ENCODE measurements at places on chromosomes 5 and 9.
A peak's percentile ranks its signal among the peaks of the same experiment; 100 is the strongest.

DNA sequence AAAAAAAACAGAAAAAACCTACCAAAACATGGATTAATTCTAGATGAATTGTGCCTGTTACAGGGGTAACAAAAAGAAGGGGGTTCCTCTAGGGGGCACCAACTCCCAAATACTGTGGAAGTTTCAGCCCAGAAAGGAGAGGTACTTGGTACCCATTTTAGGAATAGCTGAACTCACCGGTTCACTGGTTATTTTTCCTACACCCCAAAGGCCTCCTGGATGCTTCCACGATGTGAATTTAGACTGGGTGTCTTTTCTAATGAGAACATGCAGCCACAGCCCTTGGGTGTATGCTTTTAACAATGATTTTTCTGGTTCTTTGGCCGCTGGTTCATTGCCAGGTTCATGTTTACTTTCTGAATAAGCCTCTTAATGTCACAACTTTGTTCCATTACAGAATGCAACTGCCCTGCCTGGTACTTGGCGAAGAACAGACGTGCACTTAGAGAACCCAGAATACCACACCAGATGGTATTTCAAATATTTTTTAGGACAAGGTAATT is 46.7 kb downstream of the GARNL3 start:
- no peak overlapping the region for H3K27ac ChIP-seq
- H3K4me3 ChIP-seq: no peak overlapping the region

DNA sequence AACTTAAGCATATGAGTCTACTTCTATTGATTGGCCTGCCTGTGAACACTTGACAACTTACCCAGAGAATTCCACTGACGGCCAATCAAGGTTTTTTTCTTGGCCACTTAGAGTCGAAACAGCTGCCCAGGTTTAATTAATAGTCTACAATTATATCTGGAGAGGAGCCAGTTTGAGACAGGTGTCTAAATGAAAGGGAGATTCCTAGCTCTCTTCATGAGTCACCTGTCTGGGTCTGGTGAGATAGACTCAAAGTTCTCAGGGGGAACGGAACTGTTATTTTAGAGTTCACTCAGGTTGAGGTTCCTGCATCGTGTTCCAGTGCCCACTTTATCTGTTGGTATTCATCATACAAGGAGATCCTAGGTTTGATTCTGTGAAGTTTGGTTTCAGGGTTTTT is 111.0 kb downstream of the CD180 start:
- no peak overlapping the region for H3K4me3 ChIP-seq
- H3K4me1 ChIP-seq: peaks cover 8% of the 10 kb centered on the region
- no peaks in the 10 kb centered on the region for H3K27me3 ChIP-seq
- DNase-seq: no peak

DNA sequence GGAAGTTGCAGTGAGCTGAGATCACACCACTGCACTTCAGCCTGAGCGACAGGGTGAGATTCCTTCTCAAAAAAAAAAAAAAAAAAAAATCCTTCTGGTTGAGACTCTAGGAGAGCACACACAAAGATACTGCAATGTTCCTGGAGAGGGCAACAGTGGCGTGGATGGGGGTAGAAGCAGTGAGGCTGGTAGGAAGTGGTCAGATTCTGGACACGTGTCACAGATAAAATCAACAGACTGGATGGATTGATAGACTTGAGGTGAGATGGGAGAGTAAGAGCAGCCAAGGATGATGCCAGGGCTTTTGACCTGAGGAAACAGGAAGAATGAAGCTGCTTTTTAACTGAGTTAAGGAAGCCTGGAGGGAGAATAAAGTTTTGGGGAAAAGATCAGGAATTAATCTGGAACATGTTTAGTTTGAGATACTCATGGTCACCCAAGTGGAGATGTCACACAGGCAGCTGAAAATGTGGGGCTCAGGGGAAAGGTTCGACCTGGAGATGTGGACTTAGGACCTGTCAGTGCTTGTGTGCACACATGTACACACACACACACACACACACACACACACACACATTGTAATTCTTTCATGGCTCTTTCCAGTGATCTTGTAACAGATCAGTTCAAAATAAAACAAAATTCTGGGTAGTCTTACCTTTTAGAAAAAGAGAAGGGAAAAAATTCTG is 88.1 kb downstream of the FANCC start:
- H3K27ac ChIP-seq: no peak overlapping the region
- no peaks in the 10 kb centered on the region for H3K36me3 ChIP-seq
- H3K4me3 ChIP-seq: no peak overlapping the region
- H3K4me1 ChIP-seq: peaks cover 8% of the 10 kb centered on the region
- no peak for DNase-seq

DNA sequence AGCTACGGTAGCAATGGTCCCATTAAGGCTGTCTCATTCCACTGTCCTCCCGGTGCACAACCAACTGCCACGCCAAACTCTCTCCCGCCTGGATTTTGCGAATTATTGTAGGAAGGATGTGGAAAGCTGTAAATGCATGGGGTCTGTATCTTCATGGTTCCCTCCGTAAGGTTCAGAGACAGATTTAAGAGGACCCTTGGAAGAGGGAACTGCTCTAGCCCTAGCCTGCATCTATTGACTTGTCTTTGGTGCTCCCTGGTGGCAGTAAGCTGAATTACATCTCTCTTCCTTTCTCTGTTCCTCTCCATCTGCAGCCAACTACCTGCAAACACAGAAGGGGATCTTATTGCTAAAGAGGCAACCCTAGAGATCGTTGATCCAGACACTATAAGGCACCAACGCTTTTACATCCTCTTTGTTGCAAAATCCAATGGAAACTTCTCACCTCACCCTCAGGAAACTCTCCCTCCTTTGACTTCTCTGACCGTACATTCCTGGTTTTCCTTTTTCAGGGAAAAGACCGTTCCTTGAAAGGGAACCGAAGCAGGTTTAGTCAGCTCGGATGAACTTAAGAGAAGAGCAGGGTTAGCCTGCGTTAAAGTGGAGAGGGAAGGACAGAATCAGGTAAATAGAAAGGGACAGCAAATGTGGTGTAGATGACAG is 11.9 kb downstream of the CAPSL start:
- no peaks in the 10 kb centered on the region for H3K4me1 ChIP-seq
- peaks cover 51% of the 10 kb centered on the region for H3K27me3 ChIP-seq
- no peaks in the 10 kb centered on the region for H3K36me3 ChIP-seq
- DNase-seq: peak; percentile 74
- H3K27ac ChIP-seq: no peak overlapping the region

- no peaks in the 10 kb centered on the region for H3K27me3 ChIP-seq
- H3K27ac ChIP-seq: no peak overlapping the region
- no peak for DNase-seq
Observed at GRCh38 chr9:92660266-92660665, 9.7 kb downstream of the IPPK start.

DNA sequence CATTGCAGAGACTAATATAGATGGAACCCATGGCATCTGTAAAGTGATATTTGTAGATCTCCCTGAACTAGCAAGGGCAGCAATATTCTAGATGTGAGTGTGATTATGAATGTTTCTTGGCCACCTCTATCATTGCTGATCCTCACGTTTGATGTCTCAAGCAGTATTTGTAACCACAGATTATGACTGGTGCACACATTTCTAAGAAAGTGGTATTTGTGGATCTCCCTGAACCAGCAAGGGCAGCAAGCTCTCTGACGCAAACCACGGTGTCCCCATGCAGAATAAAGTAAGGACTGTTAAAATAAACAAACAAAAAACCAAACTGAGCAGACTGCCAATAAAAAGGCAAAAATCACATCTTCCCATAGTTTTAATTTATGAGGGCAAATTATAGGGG is 301.3 kb downstream of the CSNK1G3 start:
- H3K36me3 ChIP-seq: no peaks in the 10 kb centered on the region
- H3K4me3 ChIP-seq: no peak overlapping the region
- H3K27ac ChIP-seq: no peak overlapping the region
- DNase-seq: no peak
- H3K27me3 ChIP-seq: no peaks in the 10 kb centered on the region

- no peak overlapping the region for H3K27ac ChIP-seq
- H3K4me1 ChIP-seq: peaks cover 17% of the 10 kb centered on the region
- H3K27me3 ChIP-seq: no peaks in the 10 kb centered on the region
- H3K36me3 ChIP-seq: no peaks in the 10 kb centered on the region
Observed at GRCh38 chr9:133686642-133687575, 50.7 kb downstream of the DBH start.

- peaks cover 32% of the 10 kb centered on the region for H3K4me1 ChIP-seq
- H3K27ac ChIP-seq: peak overlapping the region; percentile 74
- no peaks in the 10 kb centered on the region for H3K27me3 ChIP-seq
Observed at GRCh38 chr5:55989860-55990259, 4.9 kb downstream of the IL6ST start.

DNA sequence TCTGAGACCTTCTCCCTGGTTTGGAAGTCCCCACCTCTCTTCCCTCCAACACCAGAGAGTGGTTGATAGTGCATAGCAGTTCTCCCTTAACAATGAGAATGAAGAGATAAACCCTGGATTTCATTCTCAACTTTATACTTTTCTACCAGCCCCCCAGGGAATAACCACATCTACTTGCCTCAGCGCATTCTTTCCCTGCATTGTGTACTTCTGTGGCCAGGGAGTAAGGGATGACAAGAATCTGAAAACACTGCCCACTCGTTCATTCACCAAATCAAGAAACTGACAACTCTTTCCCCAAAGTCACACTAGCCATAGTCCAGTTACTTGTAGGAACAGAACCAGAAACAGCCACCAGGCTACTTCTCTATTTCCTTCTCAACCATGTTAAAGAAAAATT is 46.0 kb upstream of the SPIN1 start:
- H3K27ac ChIP-seq: no peak overlapping the region
- no peaks in the 10 kb centered on the region for H3K36me3 ChIP-seq
- no peak overlapping the region for H3K4me3 ChIP-seq
- no peak for DNase-seq
- H3K4me1 ChIP-seq: no peaks in the 10 kb centered on the region
- H3K27me3 ChIP-seq: no peaks in the 10 kb centered on the region

DNA sequence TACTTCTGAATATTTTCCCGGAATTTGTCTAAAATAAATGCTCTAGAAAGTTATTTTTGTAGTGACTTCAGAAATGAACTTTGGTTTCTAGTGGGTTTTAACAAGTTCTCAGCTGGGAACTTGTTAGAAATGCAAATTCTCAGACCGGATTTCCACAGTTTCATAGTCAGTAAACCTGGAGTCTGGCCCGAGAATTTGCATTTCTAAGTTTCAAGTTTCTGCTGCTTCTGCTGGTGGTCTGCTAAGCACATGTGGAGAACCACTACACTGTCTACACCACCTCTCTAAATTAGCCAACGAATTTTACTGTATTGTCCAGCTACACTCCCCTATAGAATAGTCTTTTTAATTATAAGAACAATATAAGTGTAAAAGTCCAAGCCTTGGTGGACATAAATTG is 208.0 kb downstream of the CHSY3 start:
- DNase-seq: no peak
- no peak overlapping the region for H3K27ac ChIP-seq
- no peaks in the 10 kb centered on the region for H3K36me3 ChIP-seq
- H3K4me3 ChIP-seq: no peak overlapping the region
- H3K4me1 ChIP-seq: peaks cover 5% of the 10 kb centered on the region

DNA sequence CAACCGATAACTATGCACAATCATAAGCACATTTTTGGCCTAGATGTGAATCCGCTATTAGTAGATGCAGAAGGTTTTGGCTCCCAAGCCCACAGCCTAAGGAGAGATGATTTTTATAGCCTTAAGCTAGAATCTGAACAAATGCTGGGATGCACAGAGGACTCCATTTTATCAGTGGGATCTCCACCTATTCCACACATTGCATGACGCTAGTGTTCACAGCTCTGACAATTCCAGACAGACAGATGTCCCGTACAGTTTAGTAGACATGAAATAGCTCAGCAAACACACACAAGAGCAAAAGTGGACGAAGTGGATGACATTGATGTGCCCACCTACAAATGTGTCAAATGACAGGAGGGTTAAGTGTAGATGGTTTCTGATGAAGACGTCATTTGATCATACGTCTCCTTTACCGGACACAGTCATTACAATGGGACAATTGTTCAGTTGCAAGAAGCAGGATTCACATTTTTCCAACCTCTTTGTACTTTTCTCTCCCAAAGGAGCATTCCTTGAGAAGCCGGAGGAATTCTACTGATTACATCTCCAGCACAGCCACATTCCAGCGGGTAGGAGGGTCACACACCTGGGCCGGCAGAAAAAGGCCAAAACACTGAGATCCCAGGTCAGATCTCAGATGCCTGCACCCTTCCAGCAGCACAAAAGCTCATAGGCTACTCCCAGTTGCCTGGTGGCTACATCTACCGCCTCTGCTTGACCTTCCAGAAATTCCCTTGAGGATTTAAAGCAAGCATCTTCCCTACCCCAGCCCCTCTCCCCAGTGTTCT is 202.4 kb downstream of the SLIT3 start:
- no peaks in the 10 kb centered on the region for H3K27me3 ChIP-seq
- H3K4me1 ChIP-seq: no peaks in the 10 kb centered on the region
- H3K36me3 ChIP-seq: no peaks in the 10 kb centered on the region
- H3K4me3 ChIP-seq: no peak overlapping the region
- H3K27ac ChIP-seq: no peak overlapping the region

- no peaks in the 10 kb centered on the region for H3K27me3 ChIP-seq
- H3K36me3 ChIP-seq: no peaks in the 10 kb centered on the region
- DNase-seq: peak; percentile 23
- H3K4me3 ChIP-seq: no peak overlapping the region
- H3K4me1 ChIP-seq: peaks cover 15% of the 10 kb centered on the region
Observed at GRCh38 chr5:56323505-56323904, 90.4 kb upstream of the ANKRD55 start.

All from cardiac muscle cell (in vitro differentiated cells and primary cell).